Iris pigment epithelial cell (primary cell): ENCODE measurements at places on chromosomes 5 and 9.

DNA sequence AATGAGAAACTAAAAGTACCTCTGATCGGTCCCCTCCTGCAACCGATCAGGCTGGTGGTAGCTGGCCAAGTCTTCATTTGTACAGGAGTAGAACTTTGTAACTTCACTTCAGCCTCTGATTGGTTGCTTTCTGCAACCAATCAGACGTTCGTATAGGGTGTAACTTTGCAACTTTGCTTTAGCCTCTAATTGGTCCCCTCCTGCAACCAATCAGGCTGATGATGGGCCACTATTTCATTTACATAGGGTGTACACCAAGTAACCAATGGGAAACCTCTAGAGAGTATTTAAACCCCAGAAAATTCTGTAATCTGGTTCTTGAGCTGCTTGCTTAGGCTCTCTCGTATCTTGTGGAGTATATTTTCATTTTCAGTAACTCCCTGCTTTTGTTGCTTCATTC lies 445.5 kb downstream of the MED10 start:
- no peak for DNase-seq

GRCh38 chr9:114401344-114401743 lies 13.6 kb upstream of the AKNA start:
- DNase-seq = no peak

DNA sequence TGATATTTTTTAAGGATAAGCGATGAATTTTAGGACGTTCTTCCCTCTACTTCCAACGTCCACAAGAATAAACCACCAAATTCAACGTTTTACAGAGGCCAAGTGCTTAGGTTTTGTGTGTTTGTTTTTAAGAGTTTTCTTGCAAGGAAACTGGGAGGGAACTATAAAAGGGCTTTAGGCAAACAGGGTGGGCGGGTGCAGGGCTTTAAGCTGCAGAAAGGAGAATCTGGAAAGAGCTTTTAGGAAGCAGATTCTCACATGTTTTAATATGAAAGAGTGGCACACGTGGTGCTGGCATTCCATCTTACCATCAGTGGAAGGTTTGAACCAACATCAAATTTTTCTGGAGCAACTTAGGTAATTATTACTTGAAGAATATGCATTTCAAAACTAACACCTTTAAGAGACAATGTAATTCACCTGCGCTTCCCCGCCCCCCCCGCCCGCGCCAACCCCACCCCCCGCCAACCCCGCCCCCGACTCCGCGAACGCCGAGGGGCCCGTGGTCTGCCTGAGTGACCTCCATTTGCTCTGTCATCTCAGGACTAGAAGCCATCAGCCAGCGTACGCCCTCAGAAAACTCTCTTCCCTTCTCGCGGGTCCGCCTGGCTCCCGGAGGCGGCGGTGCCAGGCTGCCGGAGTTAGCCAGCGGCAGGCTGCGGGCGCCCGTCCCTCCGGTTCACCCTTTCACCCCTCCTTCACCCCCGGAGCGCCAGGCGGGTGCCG lies 911 bp upstream of the PIK3R1 start:
- DNase-seq = peak; percentile 17

DNA sequence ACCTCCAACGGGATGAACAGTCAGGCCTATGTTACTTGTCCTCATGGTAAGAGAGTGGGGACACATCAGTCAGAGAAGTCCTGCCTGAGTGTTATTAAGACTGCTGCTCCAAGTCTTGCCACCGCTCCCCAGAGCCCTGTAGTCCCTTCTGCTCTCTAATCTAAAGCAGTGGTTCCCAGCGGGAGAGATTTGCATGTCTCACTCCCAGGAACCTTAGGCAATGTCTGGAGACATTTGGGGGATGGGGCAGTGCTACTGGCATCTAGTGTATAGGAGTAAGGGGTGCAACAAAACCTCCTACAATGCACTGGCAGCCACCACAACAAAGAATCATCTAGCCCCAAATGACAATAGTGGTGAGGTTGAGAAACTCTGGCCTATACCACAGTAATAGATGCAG lies 2.6 kb upstream of the SVEP1 start:
- DNase-seq = no peak

DNA sequence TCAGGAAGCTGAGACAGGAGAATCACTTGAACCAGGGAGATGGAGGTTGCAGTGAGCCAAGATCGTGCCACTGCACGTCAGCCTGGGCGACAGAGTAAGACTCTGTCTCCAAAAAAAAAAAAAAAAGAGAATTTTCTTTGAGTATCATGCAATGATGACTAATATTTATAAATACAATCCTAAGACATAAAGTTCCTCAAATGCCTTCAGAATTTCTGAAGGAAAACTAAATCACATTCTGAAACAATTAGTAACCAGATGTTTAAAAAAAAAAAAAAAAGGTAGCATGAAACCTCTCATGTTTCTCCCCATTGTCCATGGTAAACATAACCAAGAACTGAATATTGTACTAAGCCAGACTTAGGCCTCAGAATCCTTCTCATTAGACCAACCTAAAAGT lies 23.1 kb downstream of the MLLT3 start:
- peak; percentile 48 for DNase-seq

- DNase-seq = no peak
These were observed 358.8 kb downstream of the MAN2A1 start for GRCh38 chr5:110048491-110048890.

DNA sequence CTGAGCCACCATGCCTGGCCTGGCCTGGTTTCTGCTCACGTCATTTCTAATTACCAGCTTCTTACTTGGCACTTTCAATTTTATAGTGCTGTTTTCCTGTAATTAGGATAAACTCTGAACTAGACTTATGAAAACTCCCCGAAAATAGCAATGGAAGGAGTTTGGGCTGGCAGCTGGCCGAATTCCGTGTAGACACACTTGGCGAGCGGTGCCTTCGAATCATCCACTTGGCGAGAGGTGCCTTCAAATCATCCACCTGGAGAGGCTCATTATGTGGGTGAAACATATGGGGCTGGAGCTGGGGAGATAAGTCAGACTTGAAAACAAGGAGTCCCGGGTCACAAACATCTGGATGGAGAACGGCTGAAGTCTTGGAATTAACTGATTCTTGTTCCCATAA lies 203.7 kb downstream of the ROR2 start:
- DNase-seq = no peak

DNA sequence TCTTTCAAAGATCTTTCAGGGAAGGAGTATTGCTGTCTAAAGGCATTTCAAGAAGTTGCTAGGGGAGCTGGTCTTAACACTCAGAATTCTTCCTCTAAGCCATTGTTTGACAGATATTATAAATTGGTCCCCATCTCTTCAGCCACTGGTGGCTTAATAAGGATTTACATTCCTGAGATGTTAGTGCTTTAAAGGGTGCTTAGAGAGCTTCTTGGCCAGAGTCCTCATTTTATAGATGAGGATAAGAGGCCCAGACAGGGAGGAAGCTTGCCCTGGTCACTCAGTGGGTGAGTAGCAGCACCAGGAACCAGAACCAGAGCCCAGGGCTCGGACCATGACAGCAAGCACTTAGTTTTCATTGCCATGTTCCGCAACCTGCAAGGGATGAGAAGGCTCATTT lies 53.2 kb downstream of the GALNT10 start:
- peak; percentile 48 for DNase-seq
